Natural killer cell treated with Interleukin-12 subunit alpha and Interleukin-12 subunit beta and Interleukin-15 and Interleukin-18, amount 100 ng/mL, for 72 hours (primary cell): ENCODE measurements at places on chromosomes 6 and 20. TPM values are rescaled to one million over a fixed set of nuclear protein-coding genes. Genes with fewer than 3 reads are reported as not detected.

GRCh38 chr6:134176264-134176975 is 124.0 kb upstream of the SLC2A12 start:
- DNase-seq = no peak

Gene FKBP1C
- total RNA-seq = not detected

GRCh38 chr6:142349215-142349823 is 47.5 kb downstream of the ADGRG6 start:
- DNase-seq = no peak

DNA sequence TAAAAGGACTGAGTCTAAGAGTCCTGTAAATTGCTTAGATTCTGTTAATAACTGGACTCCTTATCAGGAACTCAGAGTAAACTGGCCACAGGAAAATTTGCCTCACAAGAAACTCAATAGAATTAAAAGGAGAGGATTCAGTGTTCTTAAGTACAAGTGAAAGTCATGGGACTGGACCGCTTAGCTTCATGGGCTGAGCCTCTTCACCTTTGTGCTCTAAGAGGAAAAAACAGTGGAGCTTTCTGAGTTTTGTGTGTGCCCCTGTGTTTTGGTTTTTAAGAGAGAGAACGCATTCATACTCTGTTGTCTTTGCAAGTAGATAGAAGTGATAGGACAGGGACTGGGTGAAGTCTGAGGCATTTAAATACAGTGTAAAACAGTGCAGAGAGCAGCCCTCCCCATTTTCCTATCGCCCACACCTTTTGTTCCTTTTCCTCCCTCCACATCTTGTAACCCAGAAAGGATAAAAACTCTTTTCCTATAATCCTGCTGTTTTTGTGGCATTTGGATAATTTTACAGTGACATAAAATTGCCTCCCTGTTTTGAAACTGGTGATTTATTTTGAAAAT is 49.6 kb downstream of the FOXO3 start:
- no peak for DNase-seq

DNA sequence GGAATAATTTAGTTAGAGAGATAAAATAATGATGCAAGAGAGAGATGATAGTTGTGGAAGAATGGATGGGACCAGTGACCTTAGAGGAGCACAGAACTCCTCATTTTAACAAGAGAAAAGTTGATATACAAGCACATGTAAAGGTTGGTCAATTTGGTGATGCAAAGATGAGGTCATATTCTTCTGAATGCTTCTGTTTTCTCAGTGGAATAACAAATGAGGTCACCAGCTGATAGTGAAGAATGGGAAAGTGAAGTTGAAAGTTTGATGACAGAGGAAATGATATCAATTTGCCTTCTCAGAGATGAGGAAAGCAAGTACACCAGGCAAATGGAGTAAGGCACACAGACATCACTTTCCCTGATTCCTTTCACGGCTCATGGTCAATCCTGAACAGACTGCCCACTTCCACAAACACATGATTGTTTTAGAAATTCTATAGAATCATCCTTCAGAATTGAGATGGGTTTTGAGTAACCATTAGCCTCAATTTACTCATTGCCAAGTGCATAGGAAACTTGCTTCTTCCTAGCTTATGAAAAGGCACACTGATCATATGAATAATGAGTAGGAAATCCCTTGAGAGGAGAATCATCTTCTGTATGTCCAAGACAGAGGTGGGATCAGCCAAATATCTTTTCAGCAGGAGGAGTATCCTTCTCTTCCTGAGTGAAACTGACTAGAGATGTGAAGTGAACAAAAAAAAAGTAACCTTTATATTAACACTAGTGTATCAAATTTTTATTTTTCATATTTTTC is 82.4 kb upstream of the TCF21 start:
- no peak for DNase-seq

- no peak for DNase-seq
These were observed 501.8 kb upstream of the SULF2 start for GRCh38 chr20:48287021-48287494.

Gene GMNN
- total RNA-seq = 81.0 TPM

Gene RPRD1B
- total RNA-seq = 46.4 TPM

DNA sequence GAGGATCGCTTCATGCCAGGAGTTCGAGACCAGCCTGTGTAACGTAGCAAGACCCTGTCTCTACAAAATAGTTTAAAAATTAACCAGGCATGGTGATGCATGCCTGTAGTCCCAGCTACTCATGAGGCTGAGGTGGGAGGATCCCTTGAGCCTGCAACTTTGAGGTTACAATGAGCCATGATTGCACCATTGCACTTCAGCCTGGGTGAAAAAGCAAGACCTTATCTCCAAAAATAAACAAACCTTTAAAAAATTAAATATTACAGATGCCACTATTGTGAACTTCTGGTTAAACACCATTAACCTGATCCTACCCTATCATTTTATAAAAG is 116.8 kb downstream of the ARHGAP18 start:
- DNase-seq = no peak
